Esophagus muscularis mucosa (tissue), 4 donors: ENCODE measurements at places on chromosomes 7 and 10. TPM values are rescaled to one million over a fixed set of nuclear protein-coding genes. Genes with fewer than 3 reads are reported as not detected.
A peak's percentile ranks its signal among the peaks of the same experiment; 100 is the strongest.

GRCh38 chr10:3487228-3487627 is 297.8 kb downstream of the KLF6 start:
- H3K27ac ChIP-seq: no peak overlapping the region
- DNase-seq: no peak
- peaks cover 36% of the 10 kb centered on the region for H3K4me1 ChIP-seq

DNA sequence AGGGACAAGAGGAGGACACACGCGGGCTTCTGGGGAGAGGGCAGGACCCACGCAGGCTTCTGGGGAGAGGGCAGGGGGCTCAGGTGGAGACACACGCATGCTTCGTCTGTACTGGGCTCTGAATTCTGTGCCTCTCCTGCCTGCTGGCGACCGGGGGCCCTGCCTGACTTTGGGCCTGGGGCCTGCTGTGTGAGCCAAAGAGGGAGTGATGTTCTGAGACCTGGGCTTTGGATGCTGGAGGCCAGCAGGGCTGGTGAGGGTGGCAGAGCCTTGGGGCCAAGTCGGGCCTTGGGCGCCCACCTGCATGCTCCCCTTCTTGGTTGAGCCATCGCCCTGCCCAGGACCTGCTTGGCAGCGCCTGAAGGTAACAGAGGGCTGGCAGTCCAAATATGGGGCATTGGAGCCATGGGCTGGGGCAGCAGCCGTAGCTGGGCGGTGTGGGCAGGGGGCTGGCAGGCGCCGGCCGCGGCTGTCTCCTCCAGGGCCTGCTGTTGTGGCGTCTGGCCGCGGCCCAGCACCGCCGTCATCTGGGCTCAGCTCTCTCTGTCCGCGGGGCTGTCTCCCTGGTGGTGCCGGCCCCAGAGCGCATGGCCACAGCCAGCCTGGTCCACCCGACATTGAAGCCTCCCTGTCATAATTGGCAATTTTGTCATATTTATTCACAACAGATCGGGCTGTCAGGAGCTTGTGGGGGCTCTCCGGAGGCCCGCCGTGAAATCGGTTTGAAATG is 78.9 kb downstream of the UNCX start:
- no peaks in the 10 kb centered on the region for H3K27me3 ChIP-seq
- no peak for DNase-seq
- H3K4me1 ChIP-seq: no peaks in the 10 kb centered on the region
- no peak overlapping the region for H3K27ac ChIP-seq

GRCh38 chr7:43701500-43701854 is 27.8 kb downstream of the COA1 start:
- no peak for DNase-seq
- no peak overlapping the region for H3K27ac ChIP-seq
- H3K4me1 ChIP-seq: peaks cover 18% of the 10 kb centered on the region
- no peaks in the 10 kb centered on the region for H3K36me3 ChIP-seq
- H3K4me3 ChIP-seq: no peak overlapping the region

- H3K27ac ChIP-seq: no peak overlapping the region
- peak; percentile 80 for DNase-seq
- no peaks in the 10 kb centered on the region for H3K27me3 ChIP-seq
- no peaks in the 10 kb centered on the region for H3K36me3 ChIP-seq
- H3K4me3 ChIP-seq: no peak overlapping the region
Measured at GRCh38 chr10:47449102-47449978, 34.6 kb downstream of the ANXA8 start.

GRCh38 chr10:43125881-43126731 is 12.1 kb upstream of the CSGALNACT2 start:
- peak; percentile 62 for DNase-seq
- no peak overlapping the region for H3K27ac ChIP-seq
- no peaks in the 10 kb centered on the region for H3K36me3 ChIP-seq
- no peak overlapping the region for H3K4me3 ChIP-seq
- no peaks in the 10 kb centered on the region for H3K4me1 ChIP-seq

- no peaks in the 10 kb centered on the region for H3K27me3 ChIP-seq
- DNase-seq: peak; percentile 53
- no peaks in the 10 kb centered on the region for H3K36me3 ChIP-seq
- H3K4me3 ChIP-seq: no peak overlapping the region
- H3K27ac ChIP-seq: no peak overlapping the region
Measured at GRCh38 chr7:109094-109493, 83.3 kb upstream of the FAM20C start.

DNA sequence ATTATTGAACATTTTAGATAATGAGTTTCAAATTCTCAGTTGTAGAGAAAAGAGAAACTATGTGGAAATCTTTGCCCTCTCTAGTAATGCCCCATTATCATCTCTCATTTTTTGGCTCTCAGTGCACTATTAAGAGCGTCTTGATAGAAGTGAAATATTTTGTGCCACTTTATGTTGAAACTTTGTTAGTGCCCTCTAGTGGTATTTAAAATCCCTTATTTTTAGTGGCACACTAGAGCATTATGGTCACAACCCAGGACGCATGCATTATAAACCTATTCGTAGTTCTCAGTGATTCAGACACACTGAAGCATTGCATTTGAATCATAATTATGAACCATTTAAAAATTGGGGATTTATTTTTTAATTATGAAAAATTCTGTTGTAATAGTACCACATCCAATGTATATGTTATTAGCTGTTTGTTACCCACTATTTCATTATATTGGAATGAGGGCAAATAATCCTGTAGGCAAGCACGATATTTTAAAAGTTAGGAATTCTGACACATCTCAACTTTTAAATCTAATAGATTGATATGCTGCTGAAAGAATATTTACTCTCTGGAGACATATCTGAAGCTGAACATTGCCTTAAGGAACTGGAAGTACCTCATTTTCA is 21.9 kb downstream of the PDCD4 start:
- DNase-seq: no peak
- H3K27me3 ChIP-seq: no peaks in the 10 kb centered on the region
- H3K36me3 ChIP-seq: peaks cover 12% of the 10 kb centered on the region

- no peak overlapping the region for H3K4me3 ChIP-seq
- H3K27me3 ChIP-seq: no peaks in the 10 kb centered on the region
- H3K4me1 ChIP-seq: peaks cover 7% of the 10 kb centered on the region
- no peak overlapping the region for H3K27ac ChIP-seq
- H3K36me3 ChIP-seq: peaks cover 51% of the 10 kb centered on the region
Measured at GRCh38 chr7:74364061-74364460, 74.9 kb downstream of the CLIP2 start.

DNA sequence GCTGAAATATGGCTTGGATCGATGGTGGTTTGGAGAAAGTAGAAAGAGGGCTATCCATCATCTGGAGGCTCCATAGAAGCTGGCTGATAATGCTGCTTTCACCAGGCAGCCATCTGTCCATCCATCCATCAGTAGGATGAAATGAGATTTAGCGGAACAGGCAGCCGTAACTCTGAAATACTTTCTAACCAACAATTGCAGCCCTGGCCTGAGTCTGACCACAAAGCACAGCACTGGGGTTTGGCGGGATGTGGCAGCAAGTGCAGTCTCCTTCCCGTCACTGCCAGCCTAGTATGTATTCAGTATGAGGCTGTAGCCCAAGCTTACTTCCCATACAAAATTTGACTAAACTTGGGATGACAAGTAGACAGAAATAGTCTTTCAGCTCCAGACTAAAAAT is 38.0 kb downstream of the R3HCC1L start:
- no peaks in the 10 kb centered on the region for H3K36me3 ChIP-seq
- peaks cover 7% of the 10 kb centered on the region for H3K4me1 ChIP-seq
- H3K27me3 ChIP-seq: no peaks in the 10 kb centered on the region
- H3K27ac ChIP-seq: no peak overlapping the region
- no peak overlapping the region for H3K4me3 ChIP-seq
- DNase-seq: no peak

GRCh38 chr7:23247046-23247602 is 549 bp downstream of the GPNMB start:
- H3K36me3 ChIP-seq: no peaks in the 10 kb centered on the region
- DNase-seq: no peak
- H3K27me3 ChIP-seq: peaks cover 27% of the 10 kb centered on the region
- peak overlapping the region; percentile 77 for H3K27ac ChIP-seq
- peaks cover 13% of the 10 kb centered on the region for H3K4me1 ChIP-seq

GRCh38 chr10:100362570-100363496 is 15.8 kb downstream of the SCD start:
- no peaks in the 10 kb centered on the region for H3K27me3 ChIP-seq
- no peak overlapping the region for H3K4me3 ChIP-seq
- DNase-seq: no peak

DNA sequence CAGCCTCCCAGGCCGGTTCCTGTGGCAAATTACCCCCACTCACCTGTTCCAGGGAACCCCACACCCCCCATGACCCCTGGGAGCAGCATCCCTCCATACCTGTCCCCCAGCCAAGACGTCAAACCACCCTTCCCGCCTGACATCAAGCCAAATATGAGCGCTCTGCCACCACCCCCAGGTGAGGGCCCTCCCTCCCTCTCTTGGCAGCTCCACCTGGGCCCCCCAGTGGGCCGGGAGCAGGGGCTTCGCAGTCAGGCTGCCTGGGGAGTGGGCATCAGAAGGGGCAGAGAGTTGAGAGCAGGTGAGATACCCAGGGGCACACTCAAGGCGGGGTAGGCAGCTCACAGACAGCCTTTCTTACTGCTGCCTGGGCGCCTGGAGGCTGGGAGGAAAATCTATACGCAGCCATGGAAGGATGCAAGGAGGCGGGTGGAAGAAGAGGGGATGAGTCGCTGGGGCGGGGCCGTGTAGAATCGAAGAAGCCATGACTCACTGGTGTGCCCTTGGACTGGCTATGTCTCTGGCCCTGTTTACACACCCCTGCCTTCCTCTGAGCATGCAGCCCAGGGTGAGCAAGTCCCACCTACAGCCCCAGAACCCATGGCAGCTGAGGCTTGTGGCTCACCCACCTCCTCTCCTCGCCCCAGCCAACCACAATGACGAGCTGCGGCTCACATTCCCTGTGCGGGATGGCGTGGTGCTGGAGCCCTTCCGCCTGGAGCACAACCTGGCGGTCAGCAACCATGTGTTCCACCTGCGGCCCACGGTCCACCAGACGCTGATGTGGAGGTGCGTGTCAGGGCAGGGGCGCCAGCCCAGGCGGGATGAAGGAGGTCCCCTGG is 48.6 kb upstream of the PPIF start:
- H3K4me3 ChIP-seq: no peak overlapping the region
- peak overlapping the region; percentile 63 for H3K27ac ChIP-seq
- H3K4me1 ChIP-seq: peaks cover 17% of the 10 kb centered on the region
- H3K36me3 ChIP-seq: peaks cover 100% of the 10 kb centered on the region
- DNase-seq: no peak
- no peaks in the 10 kb centered on the region for H3K27me3 ChIP-seq

GRCh38 chr10:18886102-18886501 is 162.5 kb upstream of the MALRD1 start:
- H3K36me3 ChIP-seq: no peaks in the 10 kb centered on the region
- no peaks in the 10 kb centered on the region for H3K27me3 ChIP-seq
- H3K4me3 ChIP-seq: no peak overlapping the region
- no peak for DNase-seq
- no peaks in the 10 kb centered on the region for H3K4me1 ChIP-seq

GRCh38 chr10:75910032-75910431 is 478.6 kb downstream of the LRMDA start:
- no peak overlapping the region for H3K27ac ChIP-seq
- DNase-seq: no peak
- no peaks in the 10 kb centered on the region for H3K36me3 ChIP-seq
- H3K27me3 ChIP-seq: no peaks in the 10 kb centered on the region
- H3K4me1 ChIP-seq: no peaks in the 10 kb centered on the region

DNA sequence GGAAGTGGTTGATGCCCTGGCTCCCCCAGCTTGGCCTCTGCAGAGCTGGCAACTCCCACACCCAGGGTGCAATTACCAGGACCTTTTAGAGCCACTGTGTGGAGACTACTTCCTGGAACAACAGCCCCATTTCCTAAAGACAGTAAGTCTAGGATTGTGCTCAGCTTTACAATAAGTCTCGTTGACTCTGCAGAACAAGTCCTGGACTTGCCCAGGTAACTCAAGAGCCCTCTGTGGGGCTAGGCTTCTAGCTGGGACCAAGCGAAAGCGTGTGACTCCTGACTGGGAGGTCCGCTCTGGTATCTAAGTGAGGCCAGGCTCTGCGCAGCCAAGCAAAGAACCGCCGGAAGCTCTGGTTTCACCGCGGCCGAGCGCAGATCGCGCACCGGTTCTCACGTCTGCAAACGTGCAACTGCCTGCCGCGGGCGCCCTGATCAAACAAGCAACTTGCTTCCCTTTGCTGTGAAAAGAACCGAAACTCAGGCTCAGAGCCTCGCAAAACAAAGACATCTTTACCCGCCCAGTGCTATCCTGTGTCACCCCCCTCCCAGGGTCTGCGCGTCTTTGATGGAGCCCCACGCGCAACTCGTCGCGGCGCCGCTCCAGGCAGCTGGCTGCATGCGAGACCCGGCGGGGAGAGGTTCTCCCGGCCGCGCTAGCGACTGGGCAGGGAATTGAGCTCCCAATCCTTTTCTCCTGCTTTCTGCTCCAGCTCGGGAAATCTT is 4.4 kb upstream of the PDLIM1 start:
- no peak for DNase-seq
- no peaks in the 10 kb centered on the region for H3K27me3 ChIP-seq
- H3K27ac ChIP-seq: no peak overlapping the region
- H3K36me3 ChIP-seq: no peaks in the 10 kb centered on the region

DNA sequence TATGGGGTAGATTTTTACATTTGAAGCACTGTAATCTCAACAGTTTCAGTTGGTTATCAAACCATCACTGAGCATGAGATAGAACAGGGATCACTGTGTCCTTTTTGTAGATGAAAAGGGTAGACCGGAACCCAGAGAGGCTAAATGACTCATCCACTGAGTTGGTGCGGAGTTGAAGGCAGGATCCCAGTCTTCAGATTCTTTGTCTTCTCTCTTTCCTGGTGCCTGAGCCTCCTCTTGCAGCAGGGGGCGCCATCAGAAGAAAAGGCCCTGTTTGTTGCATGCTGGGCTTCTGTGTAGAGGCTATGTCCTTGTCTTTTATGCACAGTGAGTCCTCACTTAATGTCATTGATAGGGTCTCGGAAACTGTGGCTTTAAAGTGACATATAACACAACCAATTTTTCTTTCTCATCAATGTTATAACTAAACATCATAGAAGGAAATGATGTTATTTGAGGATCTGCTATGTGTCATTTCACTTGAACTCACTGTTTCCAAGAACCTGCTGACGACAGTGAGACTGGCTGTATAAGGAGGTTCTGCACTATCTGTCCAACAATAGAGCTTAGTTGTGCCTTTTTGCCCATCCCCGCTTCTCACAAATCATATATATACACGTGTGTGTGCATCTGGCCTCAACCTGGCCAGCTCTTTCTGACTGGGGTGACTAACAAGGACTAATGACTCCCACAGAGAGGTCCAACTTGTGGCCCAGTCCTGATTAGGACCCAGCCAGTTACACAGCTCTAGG is 14.3 kb downstream of the ZNF282 start:
- no peak overlapping the region for H3K27ac ChIP-seq
- no peaks in the 10 kb centered on the region for H3K27me3 ChIP-seq
- DNase-seq: no peak

GRCh38 chr10:132158122-132158741 is 28.5 kb upstream of the DPYSL4 start:
- H3K4me3 ChIP-seq: no peak overlapping the region
- DNase-seq: no peak
- peaks cover 9% of the 10 kb centered on the region for H3K36me3 ChIP-seq
- no peaks in the 10 kb centered on the region for H3K27me3 ChIP-seq

The AP3M1 gene
- total RNA-seq: 35.4 TPM

The MRPL32 gene
- 40.9 TPM for total RNA-seq

The DEPP1 gene
- total RNA-seq: 173 TPM

The IGFBP1 gene
- not detected for total RNA-seq

The GLI3 gene
- 11.7 TPM for total RNA-seq

The CRCP gene
- 51.7 TPM for total RNA-seq
